ENCODE measurements at places on chromosomes 12 and 14. TPM values are rescaled to one million over a fixed set of nuclear protein-coding genes. Genes with fewer than 3 reads are reported as not detected.

DNA sequence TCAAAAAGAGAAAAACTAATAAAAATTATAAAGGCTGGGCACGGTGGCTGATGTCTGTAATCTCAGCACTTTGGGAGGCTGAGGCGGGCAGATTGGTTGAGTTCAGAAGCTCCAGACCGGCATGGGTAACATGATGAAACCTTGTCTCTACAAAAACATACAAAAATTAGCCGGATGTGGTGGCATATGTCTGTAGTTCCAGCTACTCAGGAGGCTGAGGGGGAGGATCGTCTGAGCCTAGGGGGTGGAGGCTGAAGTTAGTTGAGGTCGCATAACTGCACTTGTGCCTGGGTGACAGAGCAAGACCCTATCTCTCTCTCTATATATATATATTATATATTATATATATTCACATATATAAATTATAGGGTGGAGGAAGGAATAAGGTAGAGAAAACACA is 32.5 kb upstream of the ANO2 start:
- H3K4me1 ChIP-seq = no peaks in the 10 kb centered on the region
- H3K27me3 ChIP-seq = no peaks in the 10 kb centered on the region
- H3K36me3 ChIP-seq = no peaks in the 10 kb centered on the region
- no peak overlapping the region for H3K27ac ChIP-seq

GRCh38 chr12:27542628-27543027 is 18.6 kb downstream of the PPFIBP1 start:
- H3K4me1 ChIP-seq = peaks cover 9% of the 10 kb centered on the region
- H3K27me3 ChIP-seq = no peaks in the 10 kb centered on the region
- H3K36me3 ChIP-seq = no peaks in the 10 kb centered on the region
- no peak overlapping the region for H3K27ac ChIP-seq

DNA sequence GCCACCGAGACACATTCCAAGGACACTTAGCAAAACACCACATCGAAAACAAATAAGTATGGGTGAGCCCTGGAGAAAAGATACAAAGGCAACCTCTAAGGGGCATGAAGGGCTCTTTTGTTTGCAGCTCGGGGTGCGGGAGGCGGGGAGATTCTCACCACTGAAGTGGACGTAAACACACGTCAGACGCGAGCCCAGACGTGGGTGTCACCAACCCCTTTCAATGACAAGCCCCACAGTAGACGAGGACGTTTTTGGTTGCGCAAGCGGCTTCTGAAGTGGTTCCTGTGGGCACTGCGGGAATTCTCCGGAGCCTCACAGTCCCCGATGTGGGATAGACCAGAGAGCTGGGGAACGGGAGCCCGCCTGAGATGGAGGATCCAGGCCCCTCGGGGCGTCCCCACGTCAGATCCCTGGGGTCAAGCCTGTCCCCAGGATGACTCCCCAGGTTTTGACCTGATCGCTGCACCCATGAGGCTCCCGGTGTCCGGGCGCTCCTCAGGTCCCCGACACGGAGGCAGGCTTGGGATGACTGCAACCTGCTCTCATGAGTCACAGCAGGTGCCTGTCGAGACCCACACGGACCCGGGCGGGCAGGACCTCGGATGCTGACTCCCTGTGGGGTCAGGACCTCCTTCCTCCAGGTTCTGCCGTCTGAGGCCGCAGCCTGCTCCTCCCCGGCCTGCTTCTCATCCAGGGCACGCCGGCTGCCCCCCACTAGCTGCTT is 20.3 kb upstream of the ADGRD1 start:
- no peaks in the 10 kb centered on the region for H3K36me3 ChIP-seq
- H3K27me3 ChIP-seq = no peaks in the 10 kb centered on the region
- DNase-seq = no peak
- no peak overlapping the region for H3K27ac ChIP-seq

GRCh38 chr12:108691998-108692808 is 39.1 kb downstream of the CORO1C start:
- H3K4me1 ChIP-seq = peaks cover 7% of the 10 kb centered on the region
- DNase-seq = no peak
- no peaks in the 10 kb centered on the region for H3K27me3 ChIP-seq
- H3K4me3 ChIP-seq = no peak overlapping the region

DNA sequence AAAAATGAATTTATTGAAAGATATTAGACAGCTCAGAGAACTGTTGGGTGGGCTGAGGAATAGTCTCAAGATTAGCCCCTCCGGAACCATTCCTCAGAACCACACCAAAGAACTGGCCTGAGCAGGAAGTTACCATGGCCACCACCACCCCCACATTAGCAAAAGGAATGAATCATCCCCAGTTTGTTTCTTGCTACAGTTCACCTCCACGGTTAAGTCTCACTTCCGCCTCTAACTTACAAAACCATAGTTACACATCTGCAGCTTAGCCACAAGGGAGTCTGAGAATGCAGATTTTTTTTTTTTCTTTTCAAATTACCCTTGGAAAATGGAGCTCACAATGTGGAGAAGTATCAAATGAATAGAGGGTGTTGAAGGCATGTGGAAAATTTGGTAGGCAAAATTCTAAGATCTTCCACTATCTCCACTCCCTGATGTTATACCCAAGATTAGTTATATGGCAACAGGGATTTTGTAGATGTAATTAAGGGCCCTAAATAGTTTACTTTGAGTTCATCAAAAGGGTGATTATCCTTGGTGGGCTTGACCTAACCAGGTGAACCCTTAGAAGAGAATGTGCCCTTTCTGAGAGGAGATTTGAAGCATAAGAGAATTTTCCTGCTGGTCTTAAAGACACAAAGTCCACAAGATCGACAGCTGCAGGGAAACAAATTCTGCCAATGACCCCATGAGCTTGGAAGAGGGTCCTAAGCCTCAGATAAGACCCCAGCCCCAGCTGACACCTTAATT is 129.8 kb upstream of the KRR1 start:
- no peak overlapping the region for H3K27ac ChIP-seq
- H3K4me1 ChIP-seq = no peaks in the 10 kb centered on the region
- DNase-seq = no peak
- no peaks in the 10 kb centered on the region for H3K36me3 ChIP-seq
- no peak overlapping the region for H3K4me3 ChIP-seq
- no peaks in the 10 kb centered on the region for H3K27me3 ChIP-seq

GRCh38 chr12:75154388-75154787 is 55.3 kb downstream of the KCNC2 start:
- no peaks in the 10 kb centered on the region for H3K36me3 ChIP-seq
- no peak for DNase-seq
- no peaks in the 10 kb centered on the region for H3K4me1 ChIP-seq
- H3K27ac ChIP-seq = no peak overlapping the region
- H3K27me3 ChIP-seq = no peaks in the 10 kb centered on the region
- no peak overlapping the region for H3K4me3 ChIP-seq

DNA sequence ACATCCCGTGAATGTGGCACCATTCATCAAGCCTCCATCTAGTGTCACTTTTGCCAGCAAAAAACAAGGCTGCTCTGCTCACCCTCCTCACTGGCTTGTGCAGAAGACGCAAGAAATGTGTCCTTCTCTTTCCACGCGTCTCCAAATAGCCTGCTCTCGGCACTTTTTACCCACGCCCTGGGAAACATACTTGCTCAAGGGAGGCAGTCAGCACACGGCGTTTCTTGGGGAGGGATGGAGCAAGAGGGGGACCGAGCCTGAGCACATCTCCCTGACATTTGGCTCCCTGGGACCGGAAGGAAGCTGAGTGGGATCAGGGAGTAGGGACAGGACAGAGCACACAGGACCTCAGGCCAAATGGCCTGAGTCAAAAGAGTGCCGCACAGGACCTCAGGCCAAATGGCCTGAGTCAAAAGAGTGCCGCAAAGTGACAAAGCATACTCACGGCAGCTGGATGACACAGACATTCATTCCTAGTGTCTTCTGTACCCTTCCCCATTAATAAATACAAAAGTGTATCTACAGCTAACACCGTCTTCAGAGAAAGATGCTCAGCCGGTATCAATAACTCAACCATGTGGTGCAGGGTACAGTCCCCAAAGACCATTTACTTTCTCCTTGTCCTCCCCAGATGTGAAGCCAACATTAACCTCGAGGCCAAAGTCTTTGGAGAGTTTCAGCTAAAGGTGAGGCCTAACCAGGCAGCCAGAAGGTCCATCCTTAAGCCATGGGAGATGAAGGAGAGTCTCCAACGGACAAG is 7.1 kb downstream of the BCL11B start:
- no peaks in the 10 kb centered on the region for H3K4me1 ChIP-seq
- H3K4me3 ChIP-seq = no peak overlapping the region
- no peak overlapping the region for H3K27ac ChIP-seq

DNA sequence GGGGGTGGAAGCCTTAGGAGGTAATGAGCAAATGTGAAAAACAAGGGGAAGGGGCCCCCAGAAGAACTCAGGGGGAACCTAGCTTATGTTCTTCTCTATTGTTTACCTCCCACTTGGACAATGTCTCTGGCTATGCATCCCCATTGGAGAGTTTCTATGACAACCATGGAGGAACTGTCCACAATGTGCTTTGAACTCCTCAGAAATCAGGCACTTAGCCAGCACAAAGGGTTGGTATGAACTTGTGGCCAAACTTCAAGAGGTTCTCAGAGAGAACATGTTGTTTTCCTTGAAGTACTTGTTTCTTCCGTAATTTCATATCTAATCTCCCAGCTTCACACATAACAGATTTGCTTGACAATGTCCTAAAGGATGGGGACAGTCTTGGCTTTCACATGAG is 202.8 kb upstream of the PELI2 start:
- H3K4me3 ChIP-seq = no peak overlapping the region
- no peaks in the 10 kb centered on the region for H3K4me1 ChIP-seq
- DNase-seq = no peak
- H3K36me3 ChIP-seq = no peaks in the 10 kb centered on the region

- H3K4me1 ChIP-seq = no peaks in the 10 kb centered on the region
- H3K36me3 ChIP-seq = no peaks in the 10 kb centered on the region
- no peak overlapping the region for H3K4me3 ChIP-seq
- no peak for DNase-seq
These were observed 38.4 kb downstream of the EAPP start for GRCh38 chr14:34501004-34501580.

- H3K27me3 ChIP-seq = no peaks in the 10 kb centered on the region
- H3K4me1 ChIP-seq = no peaks in the 10 kb centered on the region
- no peak overlapping the region for H3K4me3 ChIP-seq
- DNase-seq = no peak
These were observed 480.7 kb downstream of the RPS29 start for GRCh38 chr14:49105512-49105911.

DNA sequence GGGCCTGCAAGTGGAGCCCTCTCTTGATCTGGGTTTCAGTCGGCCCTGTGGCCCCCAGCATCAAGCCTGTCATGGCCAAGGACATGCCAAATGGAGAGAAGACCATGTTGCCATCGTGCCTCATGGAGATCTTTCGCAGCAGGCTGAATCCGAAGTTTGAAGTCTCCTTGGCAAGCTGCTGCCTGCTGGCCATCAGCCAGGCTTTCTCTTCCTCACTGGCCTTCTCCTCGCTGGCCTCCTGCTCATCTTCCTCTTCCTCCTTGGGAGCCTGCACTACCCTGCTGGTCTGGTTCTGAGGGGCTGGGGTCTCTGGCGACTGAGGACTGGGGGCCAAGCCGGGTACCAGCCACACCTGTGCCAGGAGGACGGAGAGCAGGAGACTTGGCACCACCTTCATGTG is 2.9 kb downstream of the SERPINA10 start:
- H3K4me3 ChIP-seq = no peak overlapping the region
- H3K27me3 ChIP-seq = no peaks in the 10 kb centered on the region
- H3K27ac ChIP-seq = no peak overlapping the region
- DNase-seq = no peak

DNA sequence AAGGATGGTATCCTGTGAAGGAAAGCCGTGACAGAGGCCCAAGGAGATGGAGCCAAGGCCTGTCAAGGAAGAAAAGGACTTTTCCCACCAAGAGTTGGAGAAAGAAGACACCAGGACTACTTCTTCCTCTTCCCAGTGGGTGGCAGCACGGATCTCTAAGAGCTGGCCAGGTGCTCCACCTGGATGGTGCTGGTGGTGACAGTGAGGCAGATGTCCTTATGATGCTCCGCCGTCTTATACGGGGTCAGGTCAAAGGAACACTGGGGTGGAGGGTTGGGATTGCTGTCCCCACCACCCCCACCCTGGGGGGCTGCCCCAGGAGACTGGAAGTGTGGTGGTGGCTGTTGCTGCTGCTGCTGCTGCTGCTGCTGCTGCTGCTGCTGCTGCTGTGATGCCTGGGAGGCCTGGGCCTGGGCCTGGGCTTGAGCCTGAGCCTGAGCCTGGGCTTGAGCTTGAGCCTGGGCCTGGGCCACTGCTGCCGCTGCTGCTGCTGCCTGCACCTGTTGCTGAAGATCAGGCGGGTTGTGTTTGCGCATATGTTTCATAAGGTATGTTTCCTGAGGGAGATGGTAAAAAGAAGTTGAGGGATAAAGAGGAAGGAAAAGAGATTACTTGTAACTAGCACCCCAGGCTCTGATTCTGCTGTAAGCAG is 4.8 kb upstream of the ING4 start:
- DNase-seq = no peak
- H3K36me3 ChIP-seq = peaks cover 5% of the 10 kb centered on the region
- H3K27me3 ChIP-seq = no peaks in the 10 kb centered on the region

DNA sequence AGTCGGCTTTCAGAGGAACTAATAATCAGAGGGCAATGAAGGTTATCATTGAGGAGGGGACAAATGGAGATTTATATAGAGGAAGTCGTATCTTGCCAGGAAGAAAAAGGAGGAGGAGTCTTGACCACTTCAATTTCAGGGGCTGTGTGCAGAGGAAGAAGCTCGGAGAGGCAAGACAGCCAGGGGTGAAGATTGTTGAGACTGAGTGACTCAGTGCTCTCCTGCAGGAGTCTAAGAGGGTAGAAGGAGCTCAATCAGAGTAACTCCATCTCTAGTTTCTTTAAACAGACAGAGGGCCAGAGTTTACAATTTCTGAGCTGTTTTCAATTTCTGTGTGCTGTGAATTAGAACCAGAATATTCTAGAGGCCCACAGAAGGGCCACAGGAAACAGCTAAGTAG is 439.3 kb upstream of the PRICKLE1 start:
- H3K4me3 ChIP-seq = no peak overlapping the region
- no peaks in the 10 kb centered on the region for H3K27me3 ChIP-seq
- no peaks in the 10 kb centered on the region for H3K36me3 ChIP-seq
- DNase-seq = no peak

- DNase-seq = no peak
- H3K27me3 ChIP-seq = no peaks in the 10 kb centered on the region
- no peak overlapping the region for H3K4me3 ChIP-seq
- no peaks in the 10 kb centered on the region for H3K36me3 ChIP-seq
These were observed 283.3 kb upstream of the FAR2 start for GRCh38 chr12:28865776-28866175.

DNA sequence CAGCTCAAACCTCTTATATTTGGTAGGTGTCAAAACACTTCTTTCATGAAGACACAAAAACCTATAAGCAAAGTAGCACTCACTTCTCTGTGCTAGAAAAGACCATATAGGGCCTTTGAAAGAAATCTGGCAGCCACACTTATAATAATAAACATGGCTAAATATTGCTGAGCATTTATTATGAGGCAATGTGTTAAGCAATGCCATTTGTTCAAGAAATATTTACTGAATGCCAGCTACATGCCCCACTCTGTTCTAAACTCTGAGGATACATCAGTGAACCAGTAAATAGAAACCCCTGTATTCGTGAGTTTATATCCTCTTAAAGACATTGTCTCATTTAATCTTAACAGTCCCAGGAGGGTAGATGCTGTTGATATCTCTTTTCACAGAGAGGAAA is 52.0 kb downstream of the RNFT2 start:
- no peaks in the 10 kb centered on the region for H3K27me3 ChIP-seq
- H3K36me3 ChIP-seq = no peaks in the 10 kb centered on the region
- no peaks in the 10 kb centered on the region for H3K4me1 ChIP-seq
- H3K27ac ChIP-seq = no peak overlapping the region
- no peak for DNase-seq

Gene SAMD15
- total RNA-seq = 0.42 TPM

Gene KERA
- total RNA-seq = not detected

Gene RAB15
- 9.0 TPM for total RNA-seq

Gene GZMB
- total RNA-seq = 1.6 TPM

Gene TAPBPL
- 29.3 TPM for total RNA-seq

Gene CCDC38
- not detected for total RNA-seq

Gene PIANP
- 1.2 TPM for total RNA-seq

Gene AREL1
- total RNA-seq = 32.7 TPM

Gene NAV3
- 40.3 TPM for total RNA-seq

Measured in aorta (tissue), 5 donors.